Cardiac muscle cell (in vitro differentiated cells and primary cell): ENCODE measurements at places on chromosomes 6 and 20. TPM values are rescaled to one million over a fixed set of nuclear protein-coding genes. Genes with fewer than 3 reads are reported as not detected.

DNA sequence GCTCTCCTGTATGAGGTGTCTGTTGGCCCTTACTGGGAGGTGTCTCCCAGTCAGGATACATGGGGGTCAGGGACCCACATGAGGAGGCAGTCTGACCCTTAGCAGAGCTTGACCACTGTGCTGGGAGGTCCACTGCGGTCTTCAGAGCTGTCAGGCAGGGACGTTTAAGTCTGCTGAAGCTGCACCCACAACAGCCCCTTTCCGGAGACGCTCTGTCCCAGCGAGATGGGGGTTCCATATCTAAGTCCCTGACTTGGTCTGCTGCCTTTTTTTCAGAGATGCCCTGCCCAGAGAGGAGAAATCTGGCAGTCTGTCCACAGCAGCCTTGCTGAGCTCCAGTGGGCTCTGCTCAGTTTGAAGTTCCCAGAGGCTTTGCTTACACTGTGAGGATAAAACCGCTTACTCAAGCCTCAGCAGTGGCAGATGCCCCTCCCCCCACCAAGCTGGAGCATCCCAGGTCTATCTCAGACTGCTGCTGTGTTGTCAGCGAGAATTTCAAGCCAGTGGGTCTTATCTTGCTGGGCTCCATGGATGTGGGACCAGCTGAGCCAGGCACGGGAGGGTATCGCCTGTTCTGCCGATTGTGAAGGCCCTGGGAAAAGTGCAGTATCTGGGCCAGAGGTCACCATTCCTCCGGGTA is 36.3 kb upstream of the IBTK start:
- peak; percentile 22 for DNase-seq

DNA sequence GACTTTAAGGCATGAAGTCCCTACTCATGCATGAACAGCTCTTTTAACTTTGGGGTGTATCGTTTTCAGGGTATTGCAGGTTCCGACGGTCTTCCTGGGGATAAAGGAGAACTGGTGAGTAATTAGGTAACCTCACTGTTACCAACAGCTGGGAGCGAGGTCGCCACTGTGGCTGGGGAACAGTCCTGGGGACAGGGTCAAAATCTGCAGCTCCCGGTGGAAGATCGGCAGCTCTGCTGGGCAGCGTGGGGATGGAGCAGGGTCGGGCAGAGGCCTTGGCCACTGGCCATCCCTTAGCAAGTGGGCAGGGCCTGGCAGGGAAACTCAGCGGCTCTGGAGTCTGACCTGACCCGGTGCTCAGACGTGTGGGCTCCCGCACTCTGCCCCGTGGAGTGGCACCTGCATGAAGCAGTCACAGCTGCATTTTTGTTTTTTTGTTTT is 16.1 kb downstream of the COL9A3 start:
- DNase-seq = no peak

DNA sequence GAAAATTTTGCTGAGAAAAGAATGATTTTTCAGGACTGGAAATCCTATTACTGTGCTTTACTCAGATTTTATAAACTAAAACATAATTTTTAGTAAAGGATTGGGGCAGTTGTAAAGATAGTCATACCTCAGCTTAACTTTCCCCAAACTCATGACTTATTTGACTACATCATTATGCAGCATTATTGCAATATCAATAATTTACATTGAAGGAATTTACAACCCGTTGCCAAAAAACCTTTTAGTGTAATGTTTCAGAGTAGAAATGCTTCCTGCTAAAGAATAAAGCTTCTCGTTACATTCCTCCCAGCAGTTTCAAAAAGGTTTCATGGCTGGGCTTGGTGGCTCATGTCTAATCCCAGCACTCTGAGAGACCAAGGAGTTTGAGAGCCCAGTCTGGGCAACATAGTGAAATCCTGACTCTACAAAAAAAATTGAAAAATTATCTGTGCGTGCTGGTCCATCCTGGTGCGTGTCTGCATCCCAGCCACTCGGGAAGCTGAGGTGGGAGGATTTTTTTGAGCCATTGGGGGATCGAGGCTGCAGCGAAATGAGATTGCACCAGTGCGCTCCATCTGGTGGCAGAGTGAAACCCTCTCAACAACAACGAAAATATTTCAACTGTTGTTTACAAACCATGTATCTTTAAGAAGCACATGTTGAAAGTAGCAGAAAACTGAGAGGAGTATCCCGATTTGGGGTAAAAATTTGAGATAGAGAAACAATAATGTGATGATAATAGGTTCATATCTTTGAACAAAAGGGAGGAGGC is 4.4 kb downstream of the AMD1 start:
- DNase-seq = peak; percentile 61

DNA sequence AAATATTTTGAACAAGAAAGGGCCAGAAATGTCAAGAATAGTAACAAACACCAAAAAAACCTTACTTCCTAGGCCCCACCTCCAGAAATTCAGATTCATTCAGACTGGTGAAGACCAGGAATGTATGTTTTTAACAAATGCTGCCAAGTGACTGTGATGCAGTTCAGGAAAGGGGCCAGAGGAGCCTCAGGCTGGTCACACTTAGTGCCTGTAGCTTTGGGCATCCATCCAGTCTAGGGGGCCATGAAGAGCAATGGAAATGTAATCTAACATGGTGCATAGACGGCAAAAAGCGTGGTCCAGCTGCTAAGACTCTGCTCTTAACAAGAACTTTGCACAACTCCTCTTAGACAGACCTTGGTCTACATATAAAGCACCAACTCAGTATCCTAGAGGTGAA is 7.1 kb downstream of the GJA1 start:
- DNase-seq = no peak

- no peak for DNase-seq
Observed at GRCh38 chr20:19465536-19465935, 253.1 kb downstream of the SLC24A3 start.

DNA sequence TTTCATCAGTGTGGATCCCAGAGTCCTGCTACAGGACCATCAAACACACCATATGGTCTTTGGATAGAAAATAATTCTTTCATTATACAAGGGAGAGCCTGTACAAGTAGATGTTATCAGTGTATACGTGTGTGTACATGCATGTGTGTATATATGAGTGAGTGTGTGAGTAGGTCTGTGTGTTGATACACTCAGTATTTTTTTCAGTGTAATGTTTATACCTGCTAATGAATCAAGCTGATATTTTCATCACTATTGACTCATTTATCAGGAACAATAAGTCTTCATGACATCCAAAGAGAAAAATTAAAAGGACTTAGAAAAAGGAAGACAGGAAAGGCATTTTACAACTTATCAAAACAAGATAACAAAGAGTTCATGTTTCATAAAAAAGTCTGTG is 66.5 kb downstream of the EPM2A start:
- no peak for DNase-seq

MSH5 gene
- 6.6 and 39.4 TPM in 2 replicates for total RNA-seq

TMEM63B gene
- total RNA-seq = 52.4 and 57.3 TPM in 2 replicates

DNA sequence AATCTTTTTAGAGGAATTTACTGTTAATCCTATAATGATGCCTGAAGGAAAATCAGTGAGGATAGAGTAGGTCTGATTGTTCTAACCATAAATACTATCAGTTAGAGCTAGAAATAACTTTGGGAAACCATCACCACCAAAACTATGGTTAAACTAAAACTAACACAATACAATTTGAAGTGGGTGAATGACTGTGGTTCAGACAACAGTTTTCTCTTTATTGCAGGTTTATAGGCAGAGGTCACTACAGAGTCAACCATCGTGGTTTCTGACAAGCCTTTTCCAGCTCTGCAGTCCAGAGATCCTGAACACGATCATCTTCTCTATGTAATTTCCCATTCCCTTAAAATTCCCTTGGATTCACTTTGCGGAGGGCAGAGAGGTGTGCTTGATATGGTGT is 134.3 kb downstream of the IBTK start:
- no peak for DNase-seq

KCNQ5 gene
- 28.9 and 45.4 TPM in 2 replicates for total RNA-seq

MEI4 gene
- 0.21 and 0.36 TPM in 2 replicates for total RNA-seq

MAFB gene
- 2.0 and 3.2 TPM in 2 replicates for total RNA-seq

DNA sequence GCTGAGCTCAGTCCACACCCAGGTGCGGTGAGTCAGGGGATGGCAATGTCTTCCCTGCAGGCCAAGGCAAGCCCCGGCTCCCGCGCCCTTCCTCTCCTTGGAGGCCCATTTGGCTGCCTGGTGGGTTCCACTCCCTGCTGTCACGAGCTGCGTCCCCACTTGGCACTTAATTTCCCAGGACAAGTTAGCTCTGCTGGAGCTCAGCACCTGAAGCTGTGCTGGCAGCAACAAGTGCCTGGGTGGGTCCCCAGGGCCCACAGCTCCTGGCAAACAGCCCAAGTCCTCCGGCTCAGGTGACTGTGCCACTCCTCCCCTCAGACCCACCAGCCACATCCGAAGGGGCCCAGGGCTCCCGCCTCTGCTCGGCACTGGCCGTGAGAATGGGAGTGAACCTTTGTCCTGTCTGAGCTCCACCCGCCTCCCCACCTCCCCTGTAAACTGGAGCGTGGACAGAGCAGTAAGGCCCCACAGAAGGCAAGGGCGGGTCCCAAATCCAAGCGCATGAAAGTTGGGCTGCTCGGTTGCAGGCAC is 16.9 kb downstream of the LAMA5 start:
- no peak for DNase-seq

PRND gene
- 0.07 and 0.39 TPM in 2 replicates for total RNA-seq

DLK2 gene
- 4.4 and 5.2 TPM in 2 replicates for total RNA-seq

GRCh38 chr6:2353412-2354137 is 108.2 kb upstream of the GMDS start:
- DNase-seq = peak; percentile 90

RCAN2 gene
- total RNA-seq = 33.8 and 44.9 TPM in 2 replicates

PLAGL1 gene
- total RNA-seq = 6.8 and 9.0 TPM in 2 replicates

- DNase-seq = no peak
Observed at GRCh38 chr6:41813956-41814355, 26.5 kb downstream of the TOMM6 start.
